ENCODE measurements at places on chromosomes 3 and 15. TPM values are rescaled to one million over a fixed set of nuclear protein-coding genes. Genes with fewer than 3 reads are reported as not detected.

The EFCC1 gene
- 2.9 TPM for total RNA-seq

The PTH1R gene
- total RNA-seq: 11.3 TPM

The C3orf80 gene
- total RNA-seq: 0.63 TPM

The GPR15 gene
- not detected for total RNA-seq

The GUCA1C gene
- 0.87 TPM for total RNA-seq

The THPO gene
- total RNA-seq: 0.71 TPM

The USP3 gene
- total RNA-seq: 43.1 TPM

The PARP6 gene
- 114 TPM for total RNA-seq

The DBR1 gene
- 6.9 TPM for total RNA-seq

The SPTBN5 gene
- total RNA-seq: 3.1 TPM

The DUOX2 gene
- total RNA-seq: 1.2 TPM

The DPPA4 gene
- 16.9 TPM for total RNA-seq

The PRR20G gene
- total RNA-seq: 9.1 TPM

The SLC7A14 gene
- total RNA-seq: 0.24 TPM

The BSN gene
- total RNA-seq: 18.9 TPM

The MYO1E gene
- total RNA-seq: 22.5 TPM

The ARNT2 gene
- 50.2 TPM for total RNA-seq

The DGKG gene
- 1.1 TPM for total RNA-seq

The ALAS1 gene
- 51.4 TPM for total RNA-seq

The SPINK8 gene
- not detected for total RNA-seq

The GOLGA8B gene
- 370 TPM for total RNA-seq

The ETV5 gene
- 15.7 TPM for total RNA-seq

The TM4SF1 gene
- 24.9 TPM for total RNA-seq

The SPTSSB gene
- total RNA-seq: not detected

The APOD gene
- total RNA-seq: 55.0 TPM

The MUC4 gene
- 4.7 TPM for total RNA-seq

The MED12L gene
- 10.3 TPM for total RNA-seq

The FAM81A gene
- 5.6 TPM for total RNA-seq

The LMAN1L gene
- 4.6 TPM for total RNA-seq

The NPAP1 gene
- total RNA-seq: 8.6 TPM

The FBXO40 gene
- 0.68 TPM for total RNA-seq

The ZNF80 gene
- 0.47 TPM for total RNA-seq

Measured in testis (tissue), 5 donors.